ENCODE measurements at places on chromosomes 4 and X.

GRCh38 chr4:151721466-151721865 is 39.3 kb downstream of the GATB start:
- DNase-seq, result peak; percentile 33

DNA sequence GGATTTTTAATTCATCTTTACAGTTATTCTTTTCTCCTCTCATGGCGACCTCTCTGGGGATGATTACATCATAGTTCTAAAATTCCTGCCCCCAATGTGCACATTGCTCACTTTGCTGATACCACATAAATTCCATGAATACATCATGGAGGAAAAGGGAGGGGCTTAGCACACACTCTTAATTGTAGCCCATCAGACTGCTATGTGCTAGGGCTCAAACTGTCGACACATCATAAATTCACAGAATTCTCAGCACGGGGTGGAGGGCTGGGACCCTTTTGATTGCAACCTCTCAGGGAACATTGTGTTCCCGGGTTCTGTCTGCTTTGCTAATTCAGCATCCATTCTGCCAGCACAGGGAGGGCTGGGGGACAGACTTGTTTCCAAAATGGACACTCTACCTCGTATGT is 592.9 kb downstream of the BCOR start:
- no peak for DNase-seq

- DNase-seq, result no peak
Measured at GRCh38 chr4:141783770-141784169, 147.4 kb downstream of the IL15 start.

- DNase-seq, result peak; percentile 66
Measured at GRCh38 chr4:78059524-78059889, 2.4 kb downstream of the FRAS1 start.

DNA sequence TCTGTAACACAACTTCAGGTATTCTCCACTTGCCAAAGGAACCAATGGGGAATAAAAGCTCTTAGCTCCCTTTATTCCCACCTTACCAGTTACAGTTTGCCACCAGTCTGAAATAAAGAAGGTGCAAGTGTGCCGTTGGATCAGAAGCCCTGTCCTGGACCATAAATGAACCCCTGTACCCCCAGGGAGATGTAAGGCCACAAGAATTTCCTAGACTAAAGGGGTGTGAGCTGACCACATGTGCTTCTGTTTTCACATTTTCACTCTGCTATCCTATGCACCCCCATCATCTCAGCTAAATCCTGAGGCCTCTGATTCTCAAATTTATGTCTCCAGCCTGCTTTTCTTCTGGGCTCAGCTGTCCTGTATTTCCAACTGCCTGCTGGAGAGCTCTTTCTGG is 221.2 kb downstream of the SPRY1 start:
- DNase-seq, result no peak

DNA sequence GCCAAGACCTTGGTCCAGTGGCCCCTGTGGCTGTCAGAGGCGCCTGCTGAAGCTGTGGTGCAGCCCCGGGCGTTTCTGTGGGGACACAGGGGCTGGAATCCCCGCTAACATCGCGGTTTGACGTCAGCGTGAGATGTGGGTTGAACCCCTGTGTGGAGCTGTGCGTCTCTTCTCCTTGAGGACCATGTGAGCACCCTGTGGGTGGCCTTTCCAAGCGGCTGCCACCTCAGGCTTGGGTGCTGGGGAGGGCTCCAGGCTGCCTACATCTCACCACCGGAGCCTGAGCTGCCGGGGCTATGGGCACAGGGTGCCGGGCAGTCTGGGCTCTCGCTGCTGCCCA is 27.7 kb downstream of the UVSSA start:
- DNase-seq, result no peak

GRCh38 chr4:76874176-76874575 is 23.8 kb downstream of the SOWAHB start:
- DNase-seq, result no peak

GRCh38 chr4:22488106-22488505 is 27.8 kb downstream of the ADGRA3 start:
- no peak for DNase-seq

DNA sequence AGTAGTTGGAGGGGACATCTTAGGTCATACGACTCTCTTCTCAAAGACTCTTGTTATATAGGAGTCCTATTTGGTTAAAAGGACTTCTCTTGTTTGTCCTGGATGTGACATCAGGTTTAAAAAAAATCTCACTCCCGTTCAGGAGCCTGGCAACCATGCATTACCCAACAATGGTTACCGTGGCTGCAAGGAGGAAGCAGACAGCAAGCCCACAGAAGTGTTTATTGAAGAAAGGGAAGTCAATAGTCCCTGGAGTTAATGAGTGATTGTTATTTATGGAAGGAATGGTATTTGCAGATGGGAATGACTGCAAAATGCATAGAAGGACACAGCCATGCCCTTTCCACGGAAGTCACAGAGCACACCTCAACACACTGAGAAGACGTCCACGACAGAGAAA is 75.9 kb upstream of the ENPP6 start:
- DNase-seq, result no peak

GRCh38 chr4:7128644-7129043 is 60.8 kb upstream of the GRPEL1 start:
- no peak for DNase-seq

- DNase-seq, result no peak
Measured at GRCh38 chrX:32873786-32874185, 337.6 kb downstream of the DMD start.

Measured in NCI-H187 treated with DMSO at 0.1 percent for 48 hours (cell line).